HEK293T (cell line): ENCODE measurements at places on chromosomes 7 and 10.

DNA sequence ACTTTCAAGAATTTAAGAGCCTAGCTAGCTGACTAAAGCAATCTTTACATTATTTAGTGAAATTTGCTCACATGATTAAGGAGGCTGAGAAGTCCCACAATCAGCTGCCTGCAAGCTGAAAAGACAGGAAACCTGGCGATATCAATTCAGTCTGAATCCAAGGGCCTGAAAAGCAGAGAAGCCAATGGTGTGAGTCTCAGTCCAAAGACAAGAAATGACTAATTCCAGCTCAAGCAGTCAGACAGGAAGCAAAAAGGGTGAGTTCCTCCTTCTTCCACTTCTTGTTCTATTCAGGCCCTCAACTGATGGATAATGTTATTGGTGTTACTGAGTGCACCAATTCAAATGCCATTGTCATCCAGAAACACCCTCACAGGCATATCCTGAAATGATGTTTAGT lies 1231.6 kb upstream of the CELF2 start:
- DNase-seq, result no peak

GRCh38 chr7:4025210-4025609 lies 656.9 kb upstream of the FOXK1 start:
- no peak for DNase-seq

DNA sequence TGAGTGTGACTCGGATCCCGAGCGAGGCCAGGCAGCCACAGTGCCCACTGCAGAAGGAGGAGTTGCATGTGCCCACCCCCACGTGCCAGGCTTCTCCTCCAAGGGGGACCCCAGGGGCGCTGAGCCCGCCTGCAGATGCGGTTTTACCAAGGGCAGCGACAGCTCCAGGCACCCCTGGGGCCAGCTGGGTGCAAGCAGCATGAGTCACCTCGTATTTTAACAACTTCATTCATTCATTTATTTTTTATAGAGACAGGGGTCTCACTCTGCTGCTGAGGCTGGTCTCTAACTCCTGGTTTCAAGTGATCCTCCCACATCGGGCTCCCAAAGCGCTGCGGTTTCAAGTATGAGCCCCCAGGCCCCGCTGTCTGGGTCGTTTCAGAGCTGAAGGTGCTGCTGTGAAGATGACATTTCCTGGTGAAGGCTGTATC lies 1.3 kb upstream of the FOXL3 start:
- no peak for DNase-seq

GRCh38 chr10:73586583-73586984 lies 4.6 kb downstream of the USP54 start:
- DNase-seq, result no peak

GRCh38 chr7:36986948-36987724 lies 262.8 kb upstream of the AOAH start:
- peak; percentile 83 for DNase-seq

DNA sequence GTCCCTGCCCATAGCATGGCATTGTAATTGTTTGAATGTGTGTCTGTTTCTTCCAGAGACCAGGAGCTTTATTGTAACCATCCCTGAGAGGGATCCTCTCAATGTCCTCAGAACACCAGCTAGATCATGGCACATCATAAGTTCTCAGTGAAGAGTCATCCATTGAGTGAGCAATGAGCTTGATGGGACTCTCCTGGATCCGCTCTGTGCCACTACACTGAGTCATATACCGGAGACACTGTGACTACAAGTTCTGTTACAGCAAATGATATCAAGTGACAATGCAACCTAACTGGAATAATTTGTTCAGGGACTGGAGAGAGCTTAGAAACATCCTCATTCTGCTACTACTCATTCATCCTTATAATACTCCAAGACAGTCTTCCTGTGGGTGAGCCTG lies 25.1 kb downstream of the MRPS24 start:
- DNase-seq, result no peak

GRCh38 chr10:98589691-98590090 lies 143.0 kb upstream of the HPS1 start:
- DNase-seq, result no peak

GRCh38 chr7:8143151-8143874 lies 118.7 kb downstream of the ICA1 start:
- DNase-seq, result no peak

GRCh38 chr7:129771201-129771927 lies 159.8 kb downstream of the NRF1 start:
- no peak for DNase-seq

GRCh38 chr10:78229950-78230675 lies 196.4 kb downstream of the RPS24 start:
- no peak for DNase-seq

- DNase-seq, result no peak
These were observed 354.3 kb downstream of the CALN1 start for GRCh38 chr7:72057796-72058195.

- no peak for DNase-seq
These were observed 486.3 kb upstream of the C7orf33 start for GRCh38 chr7:148104136-148104716.

DNA sequence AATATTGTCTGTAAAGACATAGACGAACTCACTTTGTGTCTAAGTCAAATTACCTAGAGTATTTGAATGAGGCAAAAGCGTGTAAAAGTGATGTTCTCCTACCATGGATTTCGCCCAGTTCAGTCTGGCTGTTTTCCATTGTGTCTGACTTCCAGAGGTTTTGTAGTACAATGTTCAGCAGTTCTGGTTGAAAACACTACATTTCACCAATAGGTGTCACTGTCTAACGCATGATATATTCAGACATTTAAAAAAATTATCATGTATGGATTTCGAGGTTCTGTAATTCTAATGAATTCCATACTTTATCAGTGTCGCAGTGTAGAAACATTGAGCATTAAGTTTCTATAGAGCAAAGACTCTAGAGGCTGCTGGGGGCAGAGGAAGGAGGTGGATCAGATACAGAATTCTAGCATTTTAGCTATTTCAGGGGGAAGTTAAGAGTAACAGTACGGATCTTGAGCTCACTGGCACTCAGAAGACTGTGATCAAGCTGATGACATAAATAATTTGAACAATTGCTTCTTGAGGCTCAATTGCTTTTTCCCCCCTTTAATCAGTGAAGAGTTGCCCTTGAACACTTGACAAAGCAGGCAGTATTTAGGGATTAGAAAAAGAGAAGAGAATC lies 196.9 kb upstream of the RHOBTB1 start:
- peak; percentile 56 for DNase-seq

DNA sequence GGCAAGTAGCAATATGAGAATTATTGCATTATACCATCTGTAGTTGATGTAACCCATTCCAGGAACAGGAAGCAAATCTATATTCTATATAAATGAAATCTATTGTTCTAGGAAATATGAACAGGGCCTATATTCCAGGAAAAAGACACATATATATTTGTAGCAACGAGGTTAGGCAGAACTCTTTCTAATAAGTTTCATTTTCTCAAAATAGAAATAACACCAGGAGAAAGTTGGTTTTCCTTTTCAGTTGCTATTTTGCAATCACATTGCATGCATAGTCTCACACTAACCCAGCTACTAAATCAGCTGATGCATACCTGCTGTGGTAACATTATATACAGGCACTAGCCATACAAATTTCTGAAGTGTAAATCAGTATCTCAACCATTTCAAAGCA lies 6.2 kb upstream of the IFIT2 start:
- DNase-seq, result no peak

GRCh38 chr10:71067098-71067740 lies 145.2 kb upstream of the UNC5B start:
- DNase-seq, result no peak

DNA sequence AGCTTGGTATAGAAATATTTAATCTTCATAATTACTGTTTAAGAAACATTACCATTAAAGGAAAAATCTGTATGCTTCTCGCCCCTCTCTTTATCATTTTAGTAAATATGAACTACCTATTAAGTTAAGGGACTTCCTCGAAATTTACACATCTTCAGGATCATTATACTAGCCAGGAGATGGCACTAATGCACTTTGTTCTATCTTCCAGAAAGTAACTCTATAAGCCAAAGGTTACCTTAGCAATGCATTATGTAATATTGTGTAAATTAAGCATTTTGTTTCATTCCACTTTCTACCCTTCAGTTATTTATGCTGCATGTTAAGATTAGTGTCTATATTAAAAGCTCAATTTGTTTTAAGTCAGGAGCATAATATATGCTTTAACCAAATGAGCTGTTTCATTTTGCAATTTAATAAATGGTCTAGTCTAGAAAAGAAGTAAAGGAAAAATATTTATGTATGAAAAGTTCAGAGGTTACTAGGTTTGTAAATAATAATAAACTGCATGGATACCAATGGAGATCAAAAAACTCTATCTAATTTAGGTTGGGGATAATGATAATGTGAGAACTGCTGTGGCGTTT lies 128.5 kb downstream of the ANKRD7 start:
- no peak for DNase-seq

GRCh38 chr10:3228629-3228945 lies 56.0 kb upstream of the PITRM1 start:
- no peak for DNase-seq

GRCh38 chr7:142749218-142749993 lies at the start of gene PRSS1:
Gene PRSS1 (plus strand): TSS chr7:142749472. CDS start chr7:142749485, 13 bp downstream.
- no peak for DNase-seq

DNA sequence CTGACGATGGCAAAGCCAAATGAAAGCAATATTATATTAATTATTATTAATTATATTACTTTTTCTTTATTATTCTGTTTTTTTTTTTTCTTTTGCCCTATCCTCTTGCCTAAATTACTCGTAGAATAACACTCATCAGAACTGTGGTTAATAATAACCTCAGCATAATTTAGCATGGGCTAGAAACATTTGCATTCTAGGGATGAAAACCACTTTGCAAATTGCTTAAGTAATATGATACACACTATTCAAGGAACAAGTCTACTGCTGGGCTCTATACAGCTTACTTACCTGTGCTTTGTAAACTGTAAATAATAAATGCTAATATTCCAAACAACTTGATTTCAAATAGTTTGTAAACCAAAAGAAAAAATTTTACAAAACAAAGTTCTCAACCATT lies 375.8 kb downstream of the HGF start:
- no peak for DNase-seq

GRCh38 chr10:97109547-97109946 lies 76.2 kb downstream of the SLIT1 start:
- DNase-seq, result no peak

GRCh38 chr10:81013771-81014170 lies 476.1 kb downstream of the SH2D4B start:
- no peak for DNase-seq

DNA sequence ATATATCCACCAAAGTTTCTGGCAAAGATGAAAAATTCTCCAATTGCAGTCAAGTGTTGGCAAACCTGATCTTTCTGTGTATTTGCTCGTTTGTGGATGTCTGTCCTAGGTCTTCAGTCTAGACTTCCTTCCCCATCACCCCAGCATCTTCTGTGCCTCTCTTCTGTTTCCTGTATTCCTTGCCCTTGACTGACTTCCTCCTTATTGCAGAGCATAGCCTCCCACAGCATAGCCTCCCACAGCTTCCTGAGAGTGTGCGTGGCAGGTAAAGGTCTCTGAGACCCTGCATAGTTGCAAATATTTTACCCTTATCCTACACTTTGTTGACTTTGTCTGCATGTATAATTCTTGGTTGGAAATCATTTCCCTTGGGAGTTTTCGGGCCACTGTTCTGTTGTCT lies 18.4 kb downstream of the SLC18A2 start:
- DNase-seq, result no peak

- DNase-seq, result no peak
These were observed 42.6 kb downstream of the SHH start for GRCh38 chr7:155769701-155770100.

GRCh38 chr10:72081772-72082590 lies 6.4 kb downstream of the SPOCK2 start:
- DNase-seq, result no peak

GRCh38 chr10:130968511-130968910 lies 343.0 kb downstream of the TCERG1L start:
- no peak for DNase-seq

- DNase-seq, result no peak
These were observed 26.1 kb upstream of the DNAJB6 start for GRCh38 chr7:157310676-157311185.

DNA sequence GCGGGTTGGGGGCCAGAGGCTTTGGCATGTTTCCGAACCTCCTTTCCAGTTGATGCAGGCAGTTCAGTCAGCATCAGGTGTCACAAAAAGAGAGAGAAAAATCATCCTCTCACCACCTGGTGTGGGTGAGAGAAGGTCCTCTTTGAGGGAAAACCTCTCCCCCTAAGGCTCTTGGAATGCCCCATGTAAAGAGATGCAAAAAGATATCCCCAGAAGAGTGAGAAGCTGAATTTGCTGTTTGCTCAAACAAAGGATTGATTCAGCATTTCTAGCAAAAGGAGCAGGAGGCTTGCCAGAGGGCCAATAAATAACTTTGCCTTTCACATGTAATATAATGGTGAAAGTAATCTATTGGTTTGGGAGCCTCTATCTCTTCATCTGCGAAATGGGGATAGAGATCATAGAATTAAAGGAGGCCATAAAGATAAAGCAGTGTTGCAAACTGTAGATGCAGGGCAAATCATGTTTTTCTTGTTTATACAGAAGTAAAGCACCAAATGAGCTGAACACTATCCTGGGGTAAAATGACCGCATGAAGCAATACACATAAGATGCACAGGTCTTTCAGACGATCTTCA lies 425.9 kb downstream of the LRMDA start:
- no peak for DNase-seq

DNA sequence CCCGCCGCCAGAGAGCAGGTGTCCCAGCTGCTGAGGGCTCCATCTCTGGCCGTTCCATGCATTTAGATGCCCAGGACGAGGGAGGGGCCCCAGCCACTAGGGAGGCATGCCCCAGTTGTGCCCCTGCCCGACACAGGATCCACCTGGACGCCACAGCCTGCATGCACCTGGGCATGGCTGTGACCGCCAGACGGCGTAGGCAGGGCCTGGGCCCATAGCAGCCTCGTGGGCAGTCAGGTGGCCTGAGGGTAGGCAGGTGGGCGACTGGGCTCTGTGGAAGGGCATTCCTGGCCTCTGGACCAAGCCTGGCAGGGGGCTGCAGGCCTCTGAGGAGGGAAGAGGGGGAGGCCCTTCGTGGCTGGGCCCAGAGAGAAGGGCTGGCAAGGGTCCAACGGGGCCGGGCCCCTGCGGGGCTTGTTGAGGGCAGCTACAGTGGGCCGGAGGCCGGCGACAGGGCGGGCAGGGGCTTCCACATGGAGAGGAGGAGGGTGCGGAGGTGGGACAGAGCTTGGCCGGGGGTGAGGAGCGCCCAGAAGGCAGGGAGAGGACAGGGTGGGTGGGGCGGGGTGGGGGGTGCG lies 76.0 kb upstream of the NKX6-2 start:
- DNase-seq, result no peak

- DNase-seq, result no peak
These were observed 516.9 kb downstream of the REEP3 start for GRCh38 chr10:64038107-64038506.

DNA sequence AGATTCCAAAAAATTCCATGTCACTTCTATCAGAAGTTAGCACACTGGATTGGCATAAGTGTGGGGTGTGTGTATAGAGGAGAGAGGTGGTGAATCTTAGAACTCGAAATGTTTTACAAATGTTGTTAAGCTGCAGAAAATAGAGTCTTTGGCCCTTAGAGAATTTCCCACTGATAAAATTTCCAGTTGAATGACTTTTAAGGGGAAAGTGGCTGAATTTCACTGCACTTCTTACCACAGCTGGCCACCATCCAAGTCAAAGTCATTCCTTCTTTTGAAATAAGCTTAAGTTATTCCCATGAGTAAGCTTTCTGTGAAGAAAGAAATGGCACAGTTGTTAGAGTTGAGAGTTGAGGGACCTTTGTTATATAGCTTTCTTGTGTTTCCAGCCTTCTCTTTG lies 13.9 kb downstream of the VCL start:
- DNase-seq, result no peak

- no peak for DNase-seq
These were observed 7.8 kb downstream of the MEOX2 start for GRCh38 chr7:15678653-15679052.
